Stromal cell of bone marrow (primary cell): ENCODE measurements at places on chromosomes 11 and 22.

- no peak for DNase-seq
Observed at GRCh38 chr22:45867118-45867905, 109.7 kb downstream of the WNT7B start.

DNA sequence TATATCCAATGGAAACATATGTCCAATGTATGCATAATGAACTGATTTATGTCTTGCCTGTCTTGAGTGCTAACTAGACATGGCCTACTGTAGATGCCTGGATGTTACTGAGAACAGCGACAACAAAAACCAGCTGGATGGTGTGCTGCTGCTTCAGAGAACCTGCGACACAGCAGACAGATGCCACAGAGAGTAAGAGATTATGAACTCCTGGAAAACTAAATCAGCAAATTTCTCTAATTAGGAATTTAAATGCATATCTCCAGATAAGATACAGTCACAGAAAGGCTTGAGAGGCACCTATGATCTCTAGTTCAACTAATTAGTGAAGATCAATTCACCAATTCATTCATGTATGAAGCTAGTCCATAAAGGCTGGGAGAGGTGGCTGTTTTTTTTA, 1508.0 kb upstream of the TENM4 start:
- DNase-seq = no peak

GRCh38 chr11:92128026-92128425, 96.6 kb upstream of the FAT3 start:
- no peak for DNase-seq

DNA sequence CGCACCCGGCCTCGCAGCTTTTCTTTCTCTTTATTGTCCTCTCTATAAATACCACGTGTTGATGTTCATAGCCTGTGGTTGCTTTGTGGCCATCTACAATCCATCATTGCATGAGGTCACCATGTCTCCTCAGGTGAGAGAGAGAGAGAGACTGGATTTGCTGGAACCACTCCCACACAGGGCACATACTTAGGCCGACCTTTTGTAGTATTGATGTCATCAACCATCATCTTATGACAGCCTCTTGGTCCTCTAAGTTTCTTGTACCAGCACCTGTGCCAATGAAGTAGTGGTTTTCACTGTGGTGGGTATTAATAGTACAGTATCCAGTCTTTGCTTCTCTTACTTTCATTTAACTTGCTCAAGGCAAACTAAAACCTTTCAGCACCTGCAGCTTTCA, 22.8 kb upstream of the P2RY6 start:
- DNase-seq = no peak

- DNase-seq = peak; percentile 35
Observed at GRCh38 chr22:19941365-19942082, at the start of the genes COMT and TXNRD2. Gene COMT (plus strand): TSS chr22:19941772. CDS start chr22:19962527, 20,755 bp downstream. Gene TXNRD2 (minus strand): TSS chr22:19941818. CDS start chr22:19941803, 15 bp downstream.

DNA sequence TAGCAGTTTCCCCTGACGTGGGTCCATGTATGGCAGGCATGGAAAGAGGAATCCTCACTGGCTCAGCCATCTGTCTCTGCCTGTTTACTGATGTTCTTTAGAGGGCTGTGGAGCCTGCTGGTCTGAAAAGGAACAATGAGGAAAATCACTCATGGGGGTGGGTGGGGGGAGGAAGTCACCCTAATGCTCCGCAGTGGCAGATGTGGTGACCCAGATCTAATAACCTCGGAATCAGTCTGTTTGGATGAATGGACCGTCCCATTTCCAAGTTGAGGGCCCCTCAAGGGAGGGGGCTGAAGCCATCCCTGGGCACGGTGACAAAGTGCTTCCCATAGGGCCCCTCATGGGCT, 4.4 kb downstream of the BCR start:
- DNase-seq = no peak

- no peak for DNase-seq
Observed at GRCh38 chr11:11010624-11011127, 152.8 kb upstream of the ZBED5 start.

DNA sequence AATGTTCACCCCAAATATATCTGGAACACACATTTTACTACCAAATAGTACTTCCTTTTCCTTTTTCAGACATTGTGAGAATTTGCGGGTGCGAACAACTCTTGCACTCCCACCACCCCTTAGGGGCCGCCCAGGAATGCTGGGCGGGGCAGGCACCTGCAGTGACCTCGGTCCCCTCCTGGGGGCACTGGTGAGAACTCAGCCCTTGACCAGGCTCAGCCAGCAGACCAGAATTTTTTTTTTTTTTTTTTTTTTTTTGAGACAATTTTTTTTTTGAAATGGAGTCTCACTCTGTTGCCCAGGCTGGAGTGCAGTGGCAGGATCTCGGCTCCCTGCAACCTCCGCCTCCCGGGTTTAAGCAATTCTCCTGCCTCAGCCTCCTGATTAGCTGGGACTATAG, 75.8 kb downstream of the ARHGAP8 start:
- no peak for DNase-seq

GRCh38 chr22:40423310-40423688, 52.9 kb downstream of the SGSM3 start:
- no peak for DNase-seq

DNA sequence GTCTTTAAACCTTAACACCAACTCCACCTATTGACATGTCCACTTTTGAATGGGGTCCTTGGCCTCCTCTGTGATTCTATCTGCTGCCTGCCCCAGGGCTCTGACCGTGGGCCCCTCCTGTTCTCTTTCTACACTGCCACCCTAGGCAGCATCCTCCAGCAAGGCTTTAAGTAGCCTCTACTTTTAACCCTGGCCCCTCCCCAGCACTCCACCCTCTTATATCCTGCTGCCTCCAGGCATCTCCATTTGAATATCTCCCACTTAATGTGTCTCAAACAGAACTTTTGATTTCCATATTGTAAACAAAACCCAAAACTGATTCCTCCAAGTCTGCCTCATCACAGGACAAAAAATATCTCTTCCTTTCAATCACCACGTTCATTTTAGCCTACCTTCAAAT, 90.5 kb upstream of the ARHGAP32 start:
- DNase-seq = no peak

GRCh38 chr11:33044285-33044756, 4.9 kb downstream of the TCP11L1 start:
- no peak for DNase-seq

- DNase-seq = no peak
Observed at GRCh38 chr11:65586676-65587075, 8.9 kb downstream of the KCNK7 start.

- DNase-seq = peak; percentile 41
Observed at GRCh38 chr11:8070417-8071115, 10.4 kb upstream of the TUB start.

DNA sequence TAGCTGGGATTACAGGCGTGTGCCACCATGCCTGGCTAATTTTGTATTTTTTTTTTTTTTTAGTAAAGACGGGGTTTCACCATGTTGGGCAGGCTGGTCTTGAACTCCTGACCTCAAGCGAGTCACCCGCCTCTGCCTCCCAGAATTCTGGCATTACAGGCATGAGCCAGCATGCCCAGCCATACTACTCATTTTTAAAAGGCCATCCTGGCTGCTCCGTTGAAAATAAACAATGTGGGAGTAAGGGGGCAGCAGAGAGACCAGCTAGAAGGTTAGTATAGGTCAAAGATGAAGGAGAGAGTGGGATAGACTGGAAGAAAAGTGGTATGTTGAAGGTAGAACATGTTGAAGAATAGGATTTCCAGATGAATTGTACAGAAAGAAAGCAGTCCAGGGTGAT, 17.6 kb upstream of the LIN7C start:
- DNase-seq = peak; percentile 44

GRCh38 chr11:114157476-114158050, 98.1 kb downstream of the ZBTB16 start:
- no peak for DNase-seq

- DNase-seq = no peak
Observed at GRCh38 chr22:29190051-29190450, 15.6 kb upstream of the EMID1 start.

- DNase-seq = no peak
Observed at GRCh38 chr11:77403211-77403610, 70.7 kb downstream of the PAK1 start.

DNA sequence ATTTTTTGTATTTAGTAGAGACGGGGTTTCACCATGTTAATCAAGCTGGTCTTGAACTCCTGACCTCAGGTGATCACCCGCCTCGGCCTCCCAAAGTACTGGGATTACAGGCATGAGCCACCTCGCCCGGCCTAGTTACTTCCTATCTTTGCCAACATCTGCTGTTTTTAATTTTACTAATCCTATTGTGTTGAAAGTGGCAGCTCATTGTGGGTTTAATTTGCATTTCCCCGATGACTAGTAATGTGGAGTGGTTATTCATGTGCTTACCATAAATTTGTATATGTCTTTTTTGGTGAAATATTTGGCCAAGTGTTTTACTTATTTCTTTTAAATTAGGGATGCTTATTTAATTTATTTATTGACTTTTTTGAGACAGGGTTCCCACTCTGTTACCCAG, 74.2 kb upstream of the SLC25A18 start:
- DNase-seq = no peak

DNA sequence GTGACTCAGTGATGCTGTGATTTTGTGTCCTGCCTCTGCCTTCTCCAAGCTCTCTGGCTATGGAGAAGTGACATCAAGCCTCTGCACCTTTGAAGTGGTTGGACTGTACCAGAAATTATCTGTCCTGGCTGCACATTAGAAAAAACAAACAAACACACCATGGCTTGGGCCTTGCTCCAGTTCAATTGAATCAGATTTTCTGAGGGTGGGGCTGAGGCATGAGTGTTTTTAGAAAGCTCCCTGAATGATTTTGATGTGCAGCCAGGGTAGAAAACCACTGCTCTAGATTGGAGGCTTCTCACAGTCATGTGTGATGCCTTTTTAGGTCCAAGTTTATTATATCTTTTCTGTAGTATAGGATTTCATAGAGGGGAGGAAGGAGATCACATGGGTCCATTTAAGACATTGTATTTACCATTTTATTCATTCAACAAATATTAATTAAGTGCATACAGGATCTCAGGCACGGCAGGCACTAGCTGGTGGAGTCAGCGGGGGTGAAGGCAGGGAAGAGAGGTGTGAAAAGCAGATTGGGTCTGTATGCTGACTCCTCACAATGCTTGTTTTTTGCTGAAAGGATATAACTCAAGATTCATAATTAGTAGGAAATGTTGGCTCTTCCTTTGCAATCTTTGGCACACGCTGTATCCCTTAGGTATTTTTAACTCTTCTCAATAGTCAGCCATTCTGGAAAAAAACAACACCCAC, 7.1 kb upstream of the VSTM5 start:
- DNase-seq = peak; percentile 57

GRCh38 chr11:8093931-8094575, 13.0 kb downstream of the TUB start:
- DNase-seq = no peak

DNA sequence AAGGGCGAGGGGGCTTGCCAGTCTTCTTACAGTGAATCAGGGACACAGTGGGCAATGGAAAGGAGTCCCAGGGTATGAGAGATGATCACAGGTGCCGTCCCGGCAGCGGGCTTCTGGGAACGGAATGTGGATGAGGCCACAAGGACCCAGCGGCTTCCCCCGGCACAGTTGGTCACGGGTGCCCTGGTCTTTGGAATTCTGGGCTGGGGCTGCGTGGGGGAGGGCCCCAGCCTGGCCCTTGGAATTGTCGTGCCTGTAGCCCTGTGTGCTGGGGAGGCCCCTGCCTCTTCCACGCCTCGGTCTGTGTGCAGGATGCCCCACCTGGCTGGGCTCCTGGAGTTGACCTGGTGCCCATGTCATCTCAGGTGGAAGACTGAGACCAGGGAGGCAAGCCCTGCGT, 76.6 kb downstream of the FBLN1 start:
- no peak for DNase-seq

DNA sequence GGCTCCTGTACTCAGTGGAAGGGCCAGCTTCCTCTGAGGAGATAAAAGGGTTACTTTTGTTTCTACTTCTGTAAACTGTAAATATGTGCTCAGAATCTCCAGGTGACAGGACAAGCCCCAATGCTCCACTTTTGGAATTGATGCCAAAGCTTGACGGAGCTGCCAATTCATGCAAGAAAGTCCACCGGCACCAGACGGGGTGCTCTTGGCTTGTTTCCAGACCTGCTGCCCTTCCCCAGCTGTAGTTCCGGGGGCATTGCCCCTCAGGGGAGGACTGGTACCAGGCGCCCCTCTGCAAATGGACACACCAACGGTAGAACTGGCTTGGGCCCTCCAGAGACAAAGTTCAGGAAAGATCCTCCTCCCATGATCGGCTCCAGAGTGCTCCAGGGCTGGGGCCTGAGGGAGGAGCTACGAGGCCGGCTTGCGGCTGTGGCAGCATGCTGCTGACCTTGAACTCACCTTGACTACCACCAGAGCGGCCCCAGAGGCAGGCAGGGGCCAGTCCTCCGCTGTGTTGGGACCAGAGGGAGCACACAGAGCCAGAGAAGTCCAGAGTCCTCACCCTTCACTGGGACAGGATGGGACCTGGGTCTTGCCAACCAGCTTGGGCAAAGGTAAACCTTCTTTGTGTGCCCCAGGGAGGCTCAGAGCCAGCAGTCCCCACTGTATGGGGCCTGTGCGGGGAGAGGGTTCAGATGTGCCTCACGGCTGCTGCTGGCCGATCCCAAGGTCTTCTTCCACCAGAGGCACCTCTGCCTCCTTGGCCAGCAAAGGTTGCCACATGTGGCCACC, 17.8 kb upstream of the OAF start:
- DNase-seq = no peak

DNA sequence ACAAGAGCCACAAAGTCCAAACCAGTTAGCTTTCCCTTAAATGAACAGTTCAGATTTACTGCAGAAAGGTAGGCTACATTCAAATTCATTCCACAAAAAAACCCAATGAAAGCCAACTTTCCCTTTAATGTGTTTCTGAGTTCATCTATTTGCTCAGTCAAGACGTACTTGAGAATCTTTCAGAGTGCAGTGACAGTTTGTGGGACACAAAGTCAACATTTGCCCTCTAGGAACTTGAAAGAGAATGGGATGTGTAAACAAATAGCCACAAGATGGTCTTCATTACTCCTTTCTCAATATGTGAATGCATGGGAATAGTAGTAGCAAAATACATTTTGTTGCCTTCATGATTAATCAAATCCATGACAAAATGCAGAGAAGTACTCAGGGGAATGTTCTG, 15.8 kb downstream of the RTCB start:
- no peak for DNase-seq

DNA sequence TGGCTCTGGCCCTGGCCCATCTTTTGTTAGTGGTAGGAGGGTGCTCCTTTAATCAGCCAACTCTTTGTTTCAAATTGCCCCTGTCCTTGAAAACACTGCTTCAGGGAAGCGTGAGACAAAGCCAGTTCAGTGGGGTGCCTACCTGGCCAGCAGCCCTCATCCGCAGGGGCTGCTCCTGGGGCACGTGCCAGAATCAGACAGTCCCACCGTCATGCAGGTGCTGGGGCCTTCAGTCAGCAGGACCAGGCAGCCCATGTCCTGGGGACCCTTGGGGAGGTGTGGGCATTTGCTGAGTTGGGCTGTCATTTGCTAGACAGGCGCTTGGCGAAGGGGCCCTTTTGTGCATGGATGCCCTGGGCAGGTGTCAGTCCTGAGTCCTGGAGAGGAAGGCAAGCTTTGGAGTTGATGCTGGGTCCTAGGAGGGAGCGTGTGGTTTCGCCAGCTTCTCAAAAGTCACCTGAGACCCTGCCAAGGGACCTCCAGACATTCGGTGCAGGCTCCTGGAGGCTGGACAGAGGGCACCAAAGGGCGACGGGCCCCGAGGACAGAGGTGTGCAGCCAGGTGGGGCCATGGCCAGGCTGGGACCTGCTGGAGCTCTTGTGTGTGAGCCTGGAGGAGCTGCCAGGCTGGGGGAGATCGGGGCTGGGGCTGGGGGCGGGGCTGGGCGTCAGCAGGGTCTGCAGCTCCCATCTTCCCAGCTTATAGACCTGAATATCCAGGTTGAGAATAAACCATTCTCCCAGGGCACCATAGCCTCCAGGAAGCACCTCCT, 15.0 kb upstream of the RTN4R start:
- DNase-seq = no peak

- DNase-seq = no peak
Observed at GRCh38 chr22:35506259-35506570, 34.4 kb upstream of the RASD2 start.

- no peak for DNase-seq
Observed at GRCh38 chr11:18750944-18751343, 25.0 kb upstream of the IGSF22 start.
